ENCODE measurements at places on chromosomes 3 and 15.
A peak's percentile ranks its signal among the peaks of the same experiment; 100 is the strongest.

DNA sequence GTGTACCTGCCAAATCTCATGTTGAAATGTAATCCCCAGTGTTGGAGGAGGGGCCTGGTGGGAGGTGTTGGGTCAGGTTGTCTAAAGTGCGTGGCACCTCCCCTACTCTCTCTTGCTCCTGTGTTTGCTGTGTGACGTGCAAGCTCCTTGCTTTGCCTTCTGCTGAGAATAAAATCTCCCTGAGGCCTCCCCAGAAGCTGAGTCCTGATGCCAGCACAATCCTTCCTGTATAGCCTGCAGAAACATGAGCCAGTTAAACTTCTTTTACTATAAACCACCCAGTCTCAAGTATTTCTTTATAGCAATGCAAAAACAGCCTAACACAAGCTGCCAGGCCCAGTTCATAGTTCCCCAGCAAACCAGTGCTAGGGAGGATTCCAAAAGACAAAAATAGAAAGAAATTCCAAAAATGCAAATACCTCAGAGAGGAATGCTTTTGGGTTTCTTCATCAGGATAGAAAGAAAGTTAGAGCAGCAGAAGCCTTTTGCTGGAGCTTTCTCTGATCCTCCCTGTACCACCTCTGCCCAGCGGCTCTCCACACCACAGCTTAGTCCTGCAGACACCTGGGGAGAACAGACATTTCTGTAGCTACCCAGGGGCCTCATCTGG, 25.9 kb upstream of the CDV3 start:
- no peak for DNase-seq

- no peak for DNase-seq
Measured at GRCh38 chr15:75517233-75517632, 61.9 kb downstream of the PTPN9 start.

GRCh38 chr3:128807186-128807830, 72.1 kb upstream of the ACAD9 start:
- DNase-seq, result no peak

DNA sequence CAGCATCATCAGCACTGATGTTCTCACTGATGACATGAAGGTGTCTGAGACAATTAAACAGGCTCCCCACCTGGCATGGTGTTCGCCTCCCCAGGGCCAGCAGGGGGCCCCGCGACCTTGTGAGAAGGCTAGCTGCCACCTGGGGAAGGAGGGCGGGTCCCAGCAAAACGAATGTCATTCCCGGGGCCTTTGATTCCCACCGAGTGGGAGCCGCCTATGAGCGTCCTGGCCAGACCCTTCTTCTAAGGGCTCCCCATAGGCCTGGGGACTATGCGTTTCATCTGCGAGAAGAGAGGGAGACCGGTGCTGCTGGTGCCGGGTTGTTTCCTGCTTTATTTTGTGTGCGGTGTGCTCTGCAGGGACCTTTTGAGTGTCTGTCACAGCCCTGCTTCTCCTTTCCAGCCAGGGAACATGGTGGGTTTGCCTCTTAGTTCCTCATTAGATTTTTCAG, 20.5 kb upstream of the MINDY4B start:
- DNase-seq, result no peak

DNA sequence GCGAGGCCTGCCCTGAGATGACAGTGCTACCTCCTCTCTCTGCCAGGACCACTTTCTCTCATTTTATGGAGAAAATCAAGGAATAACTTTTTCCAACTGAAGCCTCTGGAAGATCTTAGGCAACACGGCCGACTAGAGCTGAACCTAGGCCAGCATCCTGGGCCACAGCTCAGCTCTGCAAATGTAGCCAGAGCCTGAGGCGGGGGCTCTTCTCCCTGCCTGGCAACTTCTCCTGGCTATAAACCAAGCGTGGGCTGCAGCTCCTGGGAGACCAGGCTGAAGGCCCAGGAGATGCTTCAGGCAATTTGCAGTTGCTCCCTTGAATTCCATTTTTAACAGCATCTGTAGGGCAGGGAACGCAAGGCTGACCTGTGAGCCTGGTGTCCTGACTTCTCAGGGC, 74.9 kb downstream of the CEMIP start:
- DNase-seq, result no peak

DNA sequence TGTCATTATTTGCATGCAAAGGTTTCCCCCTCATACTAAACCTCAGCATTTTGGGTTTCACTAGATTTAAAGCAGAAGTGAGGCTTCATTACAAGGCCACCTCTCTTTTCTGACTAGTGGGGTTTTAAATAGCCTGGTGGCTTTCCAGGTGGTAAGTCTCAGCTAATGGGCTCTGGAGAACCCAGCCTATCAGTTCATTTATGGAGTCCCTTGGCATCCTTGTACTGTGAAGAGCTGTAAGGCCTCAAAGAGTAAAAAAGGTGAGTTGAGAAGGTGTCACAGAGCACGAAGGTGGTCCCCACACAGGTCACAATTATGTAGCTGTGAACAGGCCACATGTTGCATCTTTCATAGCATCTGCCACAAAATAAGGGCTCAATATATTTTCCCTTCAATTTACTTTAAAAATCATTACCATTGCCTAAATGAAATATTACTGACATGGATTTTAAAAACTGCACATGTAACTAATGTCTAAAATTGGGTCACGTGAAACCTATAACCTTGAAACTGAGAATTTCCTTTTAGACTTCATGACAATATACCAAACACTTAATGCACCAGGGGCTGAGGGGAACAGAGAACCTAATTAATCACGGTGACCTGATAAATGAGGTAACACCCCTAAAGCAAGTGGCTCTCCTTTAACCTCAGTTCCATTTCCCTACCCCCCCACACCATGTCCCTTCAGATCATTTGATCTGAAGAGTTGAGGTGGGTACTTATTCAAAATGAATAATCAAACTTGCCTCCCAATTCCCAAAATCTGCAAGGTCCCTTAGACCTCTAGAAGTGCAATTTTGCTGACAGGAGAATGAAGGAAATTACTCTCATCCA, 1.3 kb downstream of the NGLY1 start:
- no peak for DNase-seq

DNA sequence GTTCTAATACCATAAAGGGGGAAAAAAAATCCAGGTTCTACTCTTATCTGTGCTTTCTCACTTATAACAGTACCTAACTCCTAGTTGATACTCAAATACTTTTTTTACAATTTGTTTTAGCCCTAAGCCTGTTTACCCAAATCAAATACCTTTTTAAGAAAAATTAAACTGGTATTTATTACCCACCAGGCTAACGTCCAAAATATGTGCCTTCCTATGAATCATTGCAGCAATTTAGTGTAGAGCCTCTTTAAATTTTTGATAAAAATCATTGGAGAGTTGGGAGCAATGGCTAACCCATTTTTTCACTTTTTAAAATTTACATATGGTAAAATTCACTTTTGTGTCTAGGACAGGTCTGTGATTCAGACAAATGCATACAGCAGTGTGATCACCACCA, 27.9 kb downstream of the FILIP1L start:
- no peak for DNase-seq

GRCh38 chr3:81354119-81354518, 407.3 kb downstream of the GBE1 start:
- peak; percentile 38 for DNase-seq

DNA sequence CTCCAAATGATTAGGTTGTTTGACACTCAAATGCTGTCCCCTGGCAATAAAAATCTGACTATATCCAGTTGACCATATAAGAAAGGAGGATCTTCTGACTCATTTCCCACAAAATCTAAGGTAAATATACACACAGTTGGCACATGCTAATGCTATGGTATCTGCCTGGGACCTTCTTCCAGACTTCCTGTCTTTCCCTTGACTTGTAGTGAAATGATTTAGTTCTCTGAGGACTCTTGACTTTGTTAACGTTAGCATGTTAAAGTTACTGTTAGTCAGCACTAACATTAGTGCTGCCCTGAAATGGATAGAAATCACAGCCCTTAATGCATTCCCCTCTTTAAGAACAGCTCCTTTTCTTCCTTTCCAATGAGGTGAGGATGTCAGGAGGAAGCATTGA, 124.3 kb upstream of the LSAMP start:
- no peak for DNase-seq

- DNase-seq, result no peak
Measured at GRCh38 chr3:29319262-29319661, 38.4 kb downstream of the RBMS3 start.

DNA sequence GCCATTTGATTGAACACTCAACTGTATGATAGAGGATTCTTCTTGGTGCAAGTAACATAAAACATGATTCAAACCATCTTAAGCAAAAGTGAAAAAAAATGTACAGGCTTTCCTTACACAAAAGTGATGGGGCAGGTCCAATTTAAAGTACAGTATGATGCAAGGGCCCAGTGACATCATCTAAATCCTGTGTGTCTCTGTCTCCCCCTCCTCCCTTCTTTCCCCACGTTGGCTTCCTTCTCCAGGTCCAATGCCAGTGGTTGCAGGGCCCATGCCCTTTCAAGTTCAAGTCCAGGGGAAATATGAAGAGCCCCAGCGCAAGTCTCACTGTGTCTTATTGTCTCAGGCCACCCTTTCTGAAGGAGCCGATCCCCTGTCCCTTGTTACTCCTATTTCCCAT, 332.3 kb downstream of the SHQ1 start:
- DNase-seq, result no peak

GRCh38 chr15:29913528-29914135, 91.4 kb upstream of the TJP1 start:
- DNase-seq, result no peak

GRCh38 chr3:159441279-159441678, 547.4 kb upstream of the IL12A start:
- DNase-seq, result no peak

- DNase-seq, result no peak
Measured at GRCh38 chr3:29919571-29919970, 638.7 kb downstream of the RBMS3 start.

DNA sequence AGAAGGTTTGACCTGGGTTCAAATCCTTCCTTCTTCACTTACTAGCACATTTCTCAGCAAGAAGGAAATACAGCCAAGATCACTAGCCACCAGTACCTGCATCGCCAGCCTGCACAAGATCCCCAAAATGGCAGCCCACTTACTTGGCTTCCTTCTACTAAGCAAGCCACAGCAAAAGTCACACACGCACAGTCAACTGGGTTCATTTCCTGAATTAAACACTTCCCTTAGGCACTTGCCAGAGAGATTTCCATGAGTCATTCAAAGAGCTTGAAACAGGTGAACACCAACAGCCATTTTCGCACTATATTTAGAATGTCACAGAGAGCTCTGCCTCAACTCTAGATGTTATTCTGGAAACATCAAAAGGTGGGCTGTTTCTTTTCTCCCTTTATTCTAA, 42.6 kb downstream of the MGLL start:
- DNase-seq, result no peak

DNA sequence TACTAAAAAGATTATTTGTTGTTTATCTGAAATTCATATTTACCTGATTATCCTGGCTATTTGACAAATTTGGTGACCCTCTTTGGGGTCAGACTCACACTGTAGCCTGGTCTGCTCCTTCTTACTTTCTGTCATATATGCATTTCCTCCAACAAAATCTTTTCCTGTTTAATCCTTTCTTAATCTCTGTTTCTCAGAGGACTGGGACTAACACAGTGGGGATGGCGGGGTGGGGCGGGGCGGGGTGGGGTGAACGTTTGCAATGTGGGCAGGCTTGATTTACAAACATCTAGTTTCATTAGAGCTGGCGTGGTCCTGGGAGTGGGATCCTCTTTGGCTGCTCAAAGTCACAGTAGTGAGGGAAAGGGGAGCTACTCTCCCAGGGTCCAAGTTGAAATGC, 35.3 kb upstream of the CDCP1 start:
- no peak for DNase-seq

GRCh38 chr15:60399246-60399915, 1.6 kb upstream of the ANXA2 start:
- DNase-seq, result no peak

GRCh38 chr15:93985176-93985575, 246.2 kb upstream of the MCTP2 start:
- no peak for DNase-seq

DNA sequence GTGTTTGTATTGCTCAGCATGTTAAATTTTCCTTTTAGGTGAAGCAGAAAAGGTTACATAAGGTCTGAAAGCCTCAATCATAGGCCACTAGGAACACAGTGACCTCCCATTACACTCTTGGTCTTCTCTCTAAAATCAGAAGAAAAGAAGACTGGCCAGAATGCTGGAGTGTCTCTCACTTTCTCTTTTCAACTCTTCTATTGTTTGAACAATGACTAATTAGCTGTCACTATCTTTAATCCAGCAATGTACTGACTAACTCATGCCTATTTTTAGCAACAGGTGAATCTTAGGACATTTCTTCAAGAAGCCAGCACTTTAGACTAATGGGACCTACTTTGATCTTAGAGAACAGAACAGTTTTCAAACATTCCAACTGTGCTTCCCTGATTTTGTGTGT, 142.8 kb downstream of the TGFBR2 start:
- no peak for DNase-seq

GRCh38 chr3:20043825-20044224, 3.6 kb downstream of the KAT2B start:
- no peak for DNase-seq

- DNase-seq, result no peak
Measured at GRCh38 chr3:147008886-147009285, 397.5 kb downstream of the ZIC4 start.

- no peak for DNase-seq
Measured at GRCh38 chr3:53823026-53823955, 22.9 kb downstream of the CHDH start.

DNA sequence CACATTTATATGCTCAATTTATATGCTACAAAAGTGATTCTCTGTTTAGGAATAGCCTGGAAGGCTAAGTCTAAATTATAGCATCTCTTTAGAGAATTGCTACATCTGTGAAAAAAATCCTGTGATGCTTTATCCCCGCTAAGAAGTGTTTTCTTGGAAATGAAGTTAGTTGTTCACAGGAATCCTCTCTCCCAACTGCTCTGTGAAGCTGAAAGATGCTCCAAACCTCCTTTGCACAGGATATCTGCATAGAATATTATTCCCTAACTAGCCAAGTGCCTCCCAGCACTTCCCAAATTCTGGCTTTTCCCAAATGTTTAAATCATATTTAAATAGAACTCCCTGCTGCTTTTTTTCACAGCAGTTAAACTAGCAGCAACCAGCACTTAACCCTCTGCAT, 132.2 kb downstream of the SRGAP3 start:
- DNase-seq, result no peak

DNA sequence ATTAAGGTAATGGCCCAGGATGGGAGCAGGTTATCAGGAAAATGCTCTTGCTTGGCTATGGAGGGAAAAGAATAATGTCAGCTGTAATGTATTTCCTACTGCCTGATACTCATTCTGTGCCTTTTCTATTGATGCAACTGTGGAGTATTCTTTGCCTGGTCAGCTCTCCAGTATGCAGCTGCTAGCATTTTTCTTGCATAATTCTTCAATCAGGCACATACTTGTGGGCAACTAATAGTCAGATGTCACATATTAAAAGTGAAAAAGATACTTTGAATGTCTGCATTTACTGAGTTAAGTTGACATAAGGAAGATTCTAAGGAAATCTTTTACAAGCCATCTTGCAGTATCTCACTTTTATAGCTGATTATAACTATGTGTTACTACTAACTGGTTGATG, 29.5 kb downstream of the CD80 start:
- DNase-seq, result no peak

DNA sequence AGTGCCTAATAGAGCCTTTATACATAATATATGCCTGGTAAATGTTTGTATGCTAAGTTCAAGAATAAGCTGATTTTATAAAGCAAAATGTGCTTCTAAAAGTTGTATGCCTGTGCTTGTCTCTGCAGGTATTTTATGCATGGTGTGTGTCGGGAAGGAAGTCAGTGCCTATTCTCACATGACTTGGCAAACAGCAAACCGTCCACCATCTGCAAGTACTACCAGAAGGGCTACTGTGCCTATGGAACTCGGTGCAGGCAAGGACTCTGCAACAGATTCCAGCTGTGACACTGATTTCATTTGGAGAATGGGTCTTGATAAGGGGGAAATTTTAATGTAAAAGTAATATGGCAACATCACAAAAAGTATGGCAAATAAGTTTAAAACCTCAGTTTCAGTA, 11.9 kb downstream of the MKRN2 start:
- DNase-seq, result no peak

Data from retinal pigment epithelial cell (primary cell).